ENCODE measurements at places on chromosomes 16 and 17.

DNA sequence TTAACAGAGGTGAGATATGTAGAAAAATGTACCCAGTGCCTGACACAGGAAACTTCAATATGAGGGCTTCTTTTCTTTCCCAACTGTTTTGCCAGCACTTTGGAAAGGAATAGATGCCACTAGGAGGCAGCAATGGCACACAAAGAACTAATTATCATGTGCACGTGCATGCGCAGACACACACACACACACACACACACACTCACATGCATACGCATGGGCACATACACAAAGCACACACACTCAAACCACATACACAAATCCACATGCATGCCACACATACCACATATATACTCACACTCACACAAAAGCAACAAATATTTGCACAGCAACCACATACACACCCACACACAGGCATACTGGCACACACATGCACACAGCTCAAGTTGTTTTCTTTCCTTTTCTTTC, 8.8 kb upstream of the CEP112 start:
- DNase-seq: peak; percentile 14

GRCh38 chr17:63019138-63019873, 53.3 kb downstream of the TANC2 start:
- DNase-seq: no peak

DNA sequence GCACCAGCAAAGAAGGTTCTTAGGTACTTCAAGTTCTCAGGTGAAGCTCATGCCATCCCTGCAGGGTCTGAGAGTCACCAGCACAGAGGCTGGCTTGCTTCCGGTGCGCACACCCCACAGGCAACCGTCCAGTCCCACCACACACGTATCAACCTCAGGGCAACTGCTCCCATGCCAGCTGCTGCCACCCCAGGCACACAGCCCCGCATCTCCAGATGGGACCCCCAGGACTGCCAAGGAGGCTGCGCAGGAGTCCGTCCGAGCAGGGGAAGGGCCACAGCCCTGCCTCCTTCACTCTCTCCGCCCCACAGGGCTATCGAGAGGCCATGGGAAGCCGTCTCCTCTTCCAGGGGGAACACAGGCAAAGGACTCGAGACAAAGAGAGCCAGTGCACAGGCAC, 13.3 kb downstream of the KIFC3 start:
- DNase-seq: no peak

DNA sequence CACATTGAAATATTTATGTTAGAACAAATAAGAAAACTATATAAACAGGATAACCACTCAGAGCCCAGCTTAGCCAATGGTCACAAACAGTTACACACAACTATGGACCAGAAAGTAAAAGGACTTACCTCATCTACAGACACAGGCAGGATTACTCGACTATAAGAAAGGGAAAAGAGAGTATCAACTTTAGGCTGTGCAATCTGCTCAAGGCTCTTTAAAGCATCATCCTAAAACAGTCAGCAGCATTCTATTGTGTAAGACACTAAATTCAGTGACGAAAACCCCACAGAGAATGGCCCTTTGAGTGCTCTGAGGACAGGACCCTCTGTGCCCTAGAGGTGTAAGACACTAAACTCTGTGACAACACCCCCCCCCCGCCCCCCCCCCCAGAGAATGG, 4.2 kb downstream of the PITPNA start:
- no peak for DNase-seq
